ENCODE measurements at places on chromosomes 1 and 21. TPM values are rescaled to one million over a fixed set of nuclear protein-coding genes. Genes with fewer than 3 reads are reported as not detected.

The WDR26 gene
- total RNA-seq, result 39.3 TPM

The FCAMR gene
- 0.24 TPM for total RNA-seq

The MPL gene
- not detected for total RNA-seq

The TMOD4 gene
- total RNA-seq, result not detected

The FAM3B gene
- 0.72 TPM for total RNA-seq

The CPTP gene
- 23.1 TPM for total RNA-seq

The EDN2 gene
- total RNA-seq, result 14.5 TPM

The OR10X1 gene
- total RNA-seq, result not detected

The SFN gene
- 1,068 TPM for total RNA-seq

The RGS1 gene
- not detected for total RNA-seq

The G0S2 gene
- total RNA-seq, result 163 TPM

The IKBKE gene
- 15.2 TPM for total RNA-seq

The CD53 gene
- not detected for total RNA-seq

The MLLT11 gene
- 1.9 TPM for total RNA-seq

The KRTAP19-1 gene
- total RNA-seq, result not detected

The COL9A2 gene
- total RNA-seq, result not detected

The CYP4A11 gene
- total RNA-seq, result not detected

The MEF2D gene
- total RNA-seq, result 3.6 TPM

The CBR3 gene
- 1.7 TPM for total RNA-seq

The C1orf167 gene
- not detected for total RNA-seq

Measured in tracheal epithelial cell (primary cell).